ENCODE measurements at places on chromosomes 4 and X. TPM values are rescaled to one million over a fixed set of nuclear protein-coding genes. Genes with fewer than 3 reads are reported as not detected.

The FHIP1A gene
- 0.12 TPM for total RNA-seq

The GLRA2 gene
- total RNA-seq = not detected

DNA sequence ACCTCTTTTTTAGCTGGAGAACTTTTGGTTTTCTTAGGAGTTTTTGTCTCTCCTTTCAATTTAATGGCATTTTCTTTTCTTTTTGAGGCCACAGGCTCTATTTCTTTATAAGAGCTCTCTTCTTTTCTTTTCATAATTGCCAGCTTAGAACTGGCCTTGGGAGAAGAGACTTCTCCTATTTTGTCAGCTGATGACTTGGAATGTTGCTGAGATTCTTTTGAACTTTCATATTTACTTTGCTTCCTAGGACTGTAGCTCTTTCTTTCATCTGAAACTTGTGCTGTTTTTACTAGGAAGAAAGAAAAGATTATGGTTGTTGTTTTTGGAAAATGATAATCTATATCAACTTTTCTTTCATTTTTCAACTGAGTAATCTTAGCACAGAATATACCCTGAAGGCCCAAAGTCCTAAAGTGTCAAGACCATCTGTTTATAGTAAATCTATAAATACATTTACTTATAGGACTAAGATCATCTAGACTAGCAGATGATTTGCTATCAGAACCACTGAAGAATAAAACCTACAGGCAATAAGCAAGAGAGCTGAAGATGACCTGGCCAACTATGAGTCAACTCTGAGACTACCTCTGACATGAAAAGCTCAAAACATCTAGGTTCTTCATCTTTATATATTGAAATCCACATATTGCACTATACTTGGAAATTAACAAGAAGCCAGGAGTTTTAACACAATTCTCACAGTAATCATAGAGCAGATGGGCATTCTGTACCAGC lies 45.6 kb downstream of the RFC1 start:
- DNase-seq = no peak

The ARX gene
- 0.20 TPM for total RNA-seq

The BANK1 gene
- 0.05 TPM for total RNA-seq

The TRIM60 gene
- not detected for total RNA-seq

DNA sequence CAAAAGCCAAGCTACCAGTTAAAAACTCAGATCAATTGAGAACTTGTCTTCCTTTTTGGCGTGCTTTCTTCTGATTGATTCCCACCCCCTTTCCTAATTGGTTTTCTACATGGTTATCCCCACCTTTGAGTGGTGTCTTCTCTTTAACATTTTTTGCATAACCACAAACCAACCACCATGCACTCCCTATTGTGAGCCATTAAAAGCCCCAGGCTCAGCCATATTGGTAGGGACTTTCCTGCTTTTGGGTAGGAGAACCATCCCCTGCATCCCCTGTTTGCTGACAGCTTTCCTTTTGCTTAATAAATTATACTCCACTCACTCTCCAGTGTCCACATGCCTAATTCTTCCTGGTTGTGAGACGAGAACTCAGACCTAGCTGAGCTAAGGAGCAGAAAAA lies 1651.4 kb upstream of the IGFBP7 start:
- no peak for DNase-seq

DNA sequence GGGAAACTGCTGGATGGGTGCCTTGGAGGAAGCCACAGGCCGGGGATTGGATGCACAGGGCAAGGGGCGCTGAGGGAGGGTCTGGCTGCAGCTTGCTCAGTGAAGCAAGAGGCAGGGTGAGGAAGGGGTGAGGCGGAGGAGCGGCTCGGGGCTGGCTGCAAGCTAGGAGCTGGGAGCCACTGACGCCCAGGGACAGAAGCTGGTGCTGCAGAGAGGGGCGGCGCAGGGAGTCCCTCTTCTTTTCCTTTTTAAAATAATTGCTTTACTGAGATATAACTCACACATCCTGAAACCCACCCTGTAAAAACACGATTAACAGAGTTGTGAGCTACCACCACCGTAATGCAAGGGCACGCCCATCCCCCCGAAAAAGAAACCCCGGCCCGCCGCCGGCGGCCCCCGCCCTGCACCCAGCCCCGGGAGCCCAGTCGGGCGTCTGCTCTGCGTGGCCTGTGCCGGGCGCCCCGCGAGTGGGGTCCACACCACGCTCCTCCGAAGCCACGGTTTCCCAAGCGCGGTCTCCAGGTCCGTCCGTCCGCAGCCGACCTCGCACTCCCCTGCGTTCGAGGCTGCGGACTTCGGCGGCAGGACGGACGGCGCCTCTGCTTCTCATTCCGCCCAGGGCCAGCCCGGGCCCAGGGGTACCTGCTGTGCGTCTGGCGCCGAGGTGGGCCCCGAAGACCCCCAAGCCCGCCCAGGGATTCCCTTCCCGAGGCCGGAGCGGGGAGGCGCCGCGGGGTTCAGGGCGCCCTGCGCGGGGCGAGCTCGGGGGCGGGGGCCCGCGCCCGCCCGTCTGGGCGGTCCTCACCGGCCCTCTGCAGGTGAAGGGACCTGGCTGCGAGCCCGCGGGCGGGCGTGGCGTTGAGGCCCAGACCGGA lies 866 bp upstream of the UVSSA start:
- no peak for DNase-seq

- no peak for DNase-seq
Measured at GRCh38 chr4:2767705-2768074, 11.6 kb upstream of the TNIP2 start.

The MAGEB18 gene
- total RNA-seq = not detected

DNA sequence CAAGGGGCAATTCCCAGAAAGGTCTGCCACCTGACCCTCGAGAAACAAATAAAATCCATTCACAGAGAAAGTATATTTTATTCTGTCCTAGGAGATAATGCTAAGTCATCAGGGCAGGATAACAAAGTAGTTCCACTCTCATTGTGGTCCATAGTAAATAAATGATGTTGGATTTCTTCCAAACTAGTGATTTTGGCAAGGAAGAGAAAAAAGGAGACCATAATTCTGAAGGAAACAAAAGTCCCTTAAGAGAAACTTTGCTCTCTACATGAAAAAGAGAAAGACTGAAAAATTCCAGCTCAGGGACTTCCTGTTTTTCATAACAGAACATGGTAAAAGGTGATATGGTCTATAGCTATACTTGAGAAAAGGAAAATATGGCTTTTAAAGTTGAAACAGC lies 71.5 kb upstream of the DDX60 start:
- no peak for DNase-seq

GRCh38 chrX:54560411-54560810 lies 30.4 kb downstream of the GNL3L start:
- no peak for DNase-seq

DNA sequence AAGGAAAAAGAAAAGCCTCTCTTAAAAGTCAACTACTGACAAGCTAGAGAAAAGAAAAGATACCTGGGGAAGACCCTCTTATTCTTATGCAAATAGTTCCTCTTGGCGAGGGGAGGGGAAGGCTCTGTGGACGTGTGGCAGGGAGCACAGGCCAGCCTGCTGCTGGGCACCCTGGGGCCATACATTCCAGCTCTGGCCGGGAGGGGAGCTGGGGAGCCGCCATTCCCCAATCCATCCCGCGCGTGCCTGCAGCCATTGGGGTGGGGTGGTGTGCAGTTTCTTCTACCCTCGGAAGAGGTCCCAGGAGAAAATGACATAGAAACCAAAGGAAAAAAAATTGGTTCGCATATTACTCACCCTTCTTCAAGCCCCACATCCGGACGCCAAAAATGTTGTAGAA lies 1496.4 kb downstream of the RPA4 start:
- DNase-seq = no peak

GRCh38 chrX:124993735-124994134 lies 325.9 kb upstream of the TEX13C start:
- DNase-seq = no peak

DNA sequence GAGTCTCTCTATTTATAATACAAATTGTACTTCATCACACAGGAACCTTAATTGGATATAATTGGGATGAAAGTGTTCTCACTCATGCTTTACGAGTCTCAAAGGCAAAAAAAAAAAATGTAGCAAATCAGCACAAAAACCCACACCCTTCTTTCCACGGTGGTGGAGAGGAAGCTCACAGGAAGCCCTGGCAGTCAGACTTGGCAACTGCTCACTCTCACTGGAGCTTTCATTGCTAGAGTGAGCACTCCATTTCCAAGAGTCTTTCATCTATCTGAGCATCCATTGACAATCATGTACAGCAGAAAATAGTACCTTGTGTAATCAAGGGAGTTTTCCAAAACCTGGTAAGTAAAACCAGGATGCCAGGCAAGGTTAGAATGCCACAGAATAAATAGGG lies 2159.4 kb upstream of the AGA start:
- no peak for DNase-seq

- DNase-seq = no peak
Measured at GRCh38 chr4:69668680-69669079, 15.6 kb upstream of the UGT2A1 start.

- no peak for DNase-seq
Measured at GRCh38 chr4:100106982-100107381, 83.3 kb downstream of the DDIT4L start.

- DNase-seq = no peak
Measured at GRCh38 chr4:188624370-188624769, 485.1 kb downstream of the TRIML1 start.

The FUNDC2 gene
- total RNA-seq = 98.1 TPM

The CCSER1 gene
- total RNA-seq = 1.1 TPM

DNA sequence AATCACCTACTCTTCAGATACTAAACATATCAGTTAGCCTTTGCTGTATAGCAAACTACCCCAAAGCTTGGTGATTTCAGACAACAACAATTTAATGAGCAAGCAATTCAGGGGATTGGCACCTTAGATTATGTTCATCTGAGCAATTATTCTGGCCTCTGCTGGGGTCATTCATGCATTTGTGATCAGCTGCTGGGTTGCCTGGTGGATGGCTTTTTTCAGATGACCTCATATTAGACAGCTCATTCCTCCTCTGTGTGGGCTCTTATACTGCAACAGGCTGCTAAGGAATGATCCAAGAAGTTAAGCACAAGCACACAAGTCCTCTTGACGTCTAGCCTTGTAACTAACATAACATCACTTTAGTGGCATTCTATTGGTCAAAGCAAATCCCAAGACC lies 153.0 kb upstream of the PPP1R2C start:
- no peak for DNase-seq

The CCDC160 gene
- total RNA-seq = not detected

The CXCL3 gene
- total RNA-seq = 11.1 TPM

DNA sequence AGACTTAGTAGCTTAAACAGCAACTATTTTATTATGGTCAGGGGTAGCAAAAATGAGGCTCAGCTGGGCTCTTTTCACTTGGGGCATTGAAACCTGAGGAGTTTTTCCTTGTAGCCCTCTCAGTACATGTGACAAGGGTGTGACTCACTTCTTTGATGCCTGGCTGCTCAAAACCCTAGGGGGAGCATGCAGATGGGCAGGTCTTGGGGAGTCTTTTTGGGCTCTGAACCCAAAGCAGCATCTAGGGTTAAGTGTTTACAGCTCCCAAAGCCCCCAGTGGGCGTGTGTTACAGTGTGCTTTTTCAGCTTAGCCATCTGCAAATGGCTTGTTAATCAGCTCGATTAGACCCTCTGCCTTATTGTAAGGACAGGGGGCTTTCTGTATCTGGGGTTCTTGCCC lies 1752.7 kb downstream of the PCDH7 start:
- no peak for DNase-seq

- DNase-seq = no peak
Measured at GRCh38 chrX:3728454-3728853, 15.0 kb upstream of the PRKX start.

DNA sequence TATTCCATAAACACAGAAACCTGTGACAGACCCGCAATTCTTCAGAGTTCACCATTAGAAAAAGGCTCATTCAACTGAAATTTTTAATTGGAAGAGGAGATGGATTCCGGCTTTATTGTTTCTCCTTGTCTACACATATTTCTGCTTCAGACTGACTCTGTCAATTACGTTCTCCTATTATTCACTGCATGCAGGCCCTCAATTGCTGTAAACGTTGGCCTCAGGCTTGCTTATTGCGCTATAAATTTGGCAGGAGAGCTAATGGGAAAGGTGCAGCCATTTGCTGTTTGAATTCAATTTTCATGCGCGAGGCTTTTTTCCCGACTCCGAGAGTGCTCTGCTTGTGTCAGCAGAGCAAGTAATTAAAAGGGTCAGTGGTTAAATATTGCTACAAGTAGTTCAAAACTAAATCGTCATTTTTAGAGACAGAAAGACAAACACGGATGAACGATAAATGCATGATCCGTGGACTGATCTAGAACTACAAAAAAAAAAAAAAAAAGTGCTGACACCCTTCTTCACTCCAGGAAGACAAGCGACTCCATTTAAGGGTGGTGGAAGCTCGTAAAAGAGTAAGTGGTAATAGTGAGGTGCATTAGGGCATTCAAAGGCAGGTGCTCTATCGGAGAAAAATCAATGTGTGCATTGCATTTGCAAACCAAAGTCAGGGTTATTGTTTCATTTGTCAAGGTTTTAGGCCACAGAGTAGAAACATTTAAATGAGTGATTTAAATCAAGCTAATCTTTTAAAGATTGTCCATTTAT lies 841.6 kb upstream of the FRG1 start:
- DNase-seq = no peak

- DNase-seq = no peak
Measured at GRCh38 chrX:150767045-150767395, 73.8 kb downstream of the MTMR1 start.

GRCh38 chr4:114597410-114598115 lies 1.0 kb upstream of the UGT8 start:
- no peak for DNase-seq

GRCh38 chrX:39779952-39780783 lies 317.6 kb downstream of the BCOR start:
- DNase-seq = no peak

- no peak for DNase-seq
Measured at GRCh38 chr4:186016796-186017195, 52.2 kb upstream of the TLR3 start.

- DNase-seq = no peak
Measured at GRCh38 chrX:53094582-53094905, 602 bp downstream of the KANTR start.

- no peak for DNase-seq
Measured at GRCh38 chr4:114654592-114654991, 56.0 kb downstream of the UGT8 start.

The SLC49A3 gene
- not detected for total RNA-seq

- no peak for DNase-seq
Measured at GRCh38 chr4:168674077-168674747, 177.4 kb downstream of the PALLD start.

The MAGEB10 gene
- not detected for total RNA-seq

DNA sequence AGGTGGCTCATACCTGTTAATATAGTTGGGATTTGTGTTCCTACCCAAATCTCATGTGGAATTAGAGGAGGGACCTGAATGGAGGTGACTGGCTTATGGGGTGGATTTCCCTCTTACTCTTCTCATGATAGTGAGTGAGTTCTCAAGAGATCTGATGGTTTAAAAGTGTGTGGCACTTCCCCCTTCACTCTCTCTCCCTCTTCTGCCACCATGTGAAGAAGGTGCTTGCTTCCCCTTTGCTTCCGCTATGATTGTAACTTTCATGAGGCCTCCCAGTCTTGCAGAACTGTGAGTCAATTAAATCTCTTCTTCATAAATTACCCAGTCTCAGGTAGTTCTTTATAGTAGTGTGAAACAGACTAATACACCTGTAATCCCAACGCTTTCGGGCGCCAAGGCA lies 28.3 kb upstream of the WDR19 start:
- no peak for DNase-seq

The CYSLTR1 gene
- total RNA-seq = not detected

The NOX1 gene
- 0.78 TPM for total RNA-seq
